ENCODE measurements at places on chromosomes 6 and 20. TPM values are rescaled to one million over a fixed set of nuclear protein-coding genes. Genes with fewer than 3 reads are reported as not detected.

Gene SNAI1
- polyA plus RNA-seq, result 4.0 TPM

Gene ZNF831
- polyA plus RNA-seq, result 0.99 TPM

Gene HEY2
- 12.3 TPM for polyA plus RNA-seq

Gene VSX1
- polyA plus RNA-seq, result 0.38 TPM

Gene HLA-DRA
- polyA plus RNA-seq, result 626 TPM

Gene WFDC10B
- 4.3 TPM for polyA plus RNA-seq

Gene CST5
- not detected for polyA plus RNA-seq

Gene ELOVL2
- polyA plus RNA-seq, result 26.7 TPM

Gene EPPIN
- 251 TPM for polyA plus RNA-seq

Gene RIPOR3
- polyA plus RNA-seq, result 11.3 TPM

Gene GNAS-AS1
- 1.1 TPM for polyA plus RNA-seq

- no peaks in the 10 kb centered on the region for H3K4me1 ChIP-seq
- H3K27me3 ChIP-seq, result no peaks in the 10 kb centered on the region
- DNase-seq, result no peak
- no peaks in the 10 kb centered on the region for H3K36me3 ChIP-seq
- no peak overlapping the region for H3K4me3 ChIP-seq
Measured at GRCh38 chr6:91042656-91043055, 455.8 kb upstream of the MAP3K7 start.

DNA sequence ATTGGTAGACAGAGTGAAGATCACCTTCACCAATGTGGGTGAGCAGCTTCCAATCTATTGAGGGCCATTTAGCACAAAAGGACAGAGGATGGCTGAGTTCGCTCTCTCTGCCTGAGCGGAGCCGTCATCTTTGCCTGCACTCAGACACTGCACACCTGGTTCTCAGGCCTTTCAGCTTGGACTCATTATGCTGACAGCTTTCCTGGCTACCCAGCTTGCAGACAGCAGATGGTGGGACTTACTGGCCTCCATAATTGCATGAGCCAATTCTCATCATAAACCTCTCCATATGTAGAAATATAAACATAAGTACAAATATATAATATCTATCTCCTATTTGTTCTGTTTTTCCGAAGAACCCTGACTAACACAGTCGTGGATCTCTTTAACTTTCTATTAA is 13.7 kb downstream of the TBXT start:
- H3K4me3 ChIP-seq, result no peak overlapping the region
- H3K27ac ChIP-seq, result no peak overlapping the region
- no peaks in the 10 kb centered on the region for H3K27me3 ChIP-seq
- no peaks in the 10 kb centered on the region for H3K4me1 ChIP-seq

DNA sequence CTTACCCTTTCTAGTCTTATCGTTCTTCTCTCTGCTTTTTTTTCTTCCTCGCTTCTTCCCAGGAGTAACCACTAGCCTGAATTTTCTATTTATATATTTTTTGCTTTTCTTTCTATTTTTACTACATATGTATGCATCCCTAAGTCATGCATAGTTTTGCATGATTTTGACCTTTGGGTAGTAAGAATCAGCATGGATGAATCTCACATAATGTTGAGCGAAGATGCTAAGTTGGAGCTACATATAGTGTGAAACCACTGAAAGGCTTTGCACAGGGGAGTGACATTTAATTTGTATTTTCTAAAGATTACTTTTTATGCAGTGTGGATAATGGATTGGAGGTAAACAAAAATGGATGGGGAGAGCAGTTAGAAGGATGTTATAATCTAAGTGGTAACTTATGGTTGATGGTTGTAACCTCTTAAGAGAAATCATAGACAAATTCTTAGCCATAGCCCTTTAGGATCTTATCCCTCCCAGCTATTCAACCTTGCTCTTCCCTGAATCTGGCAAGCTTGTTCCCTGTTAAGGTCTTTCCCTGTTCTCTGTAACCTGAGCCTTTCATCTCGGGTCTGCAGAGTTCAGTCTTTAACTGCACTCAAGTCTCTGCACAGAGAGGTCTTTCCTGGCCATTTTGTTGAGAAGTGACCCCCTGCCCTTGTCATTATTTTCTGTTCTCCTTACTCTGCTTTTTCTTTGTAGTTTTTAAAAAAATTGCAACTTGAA is 18.0 kb downstream of the PEX7 start:
- no peak overlapping the region for H3K27ac ChIP-seq
- no peak for DNase-seq
- peaks cover 4% of the 10 kb centered on the region for H3K4me1 ChIP-seq
- no peaks in the 10 kb centered on the region for H3K36me3 ChIP-seq
- no peaks in the 10 kb centered on the region for H3K27me3 ChIP-seq
- no peak overlapping the region for H3K4me3 ChIP-seq

GRCh38 chr20:20362774-20363433 is 5.0 kb upstream of the INSM1 start:
- H3K36me3 ChIP-seq, result no peaks in the 10 kb centered on the region
- DNase-seq, result no peak
- no peak overlapping the region for H3K27ac ChIP-seq
- no peaks in the 10 kb centered on the region for H3K27me3 ChIP-seq
- H3K4me3 ChIP-seq, result no peak overlapping the region

- no peak overlapping the region for H3K27ac ChIP-seq
- peaks cover 9% of the 10 kb centered on the region for H3K4me1 ChIP-seq
- no peak overlapping the region for H3K4me3 ChIP-seq
- no peaks in the 10 kb centered on the region for H3K27me3 ChIP-seq
Measured at GRCh38 chr20:59002874-59003399, 4.1 kb downstream of the CTSZ start.

DNA sequence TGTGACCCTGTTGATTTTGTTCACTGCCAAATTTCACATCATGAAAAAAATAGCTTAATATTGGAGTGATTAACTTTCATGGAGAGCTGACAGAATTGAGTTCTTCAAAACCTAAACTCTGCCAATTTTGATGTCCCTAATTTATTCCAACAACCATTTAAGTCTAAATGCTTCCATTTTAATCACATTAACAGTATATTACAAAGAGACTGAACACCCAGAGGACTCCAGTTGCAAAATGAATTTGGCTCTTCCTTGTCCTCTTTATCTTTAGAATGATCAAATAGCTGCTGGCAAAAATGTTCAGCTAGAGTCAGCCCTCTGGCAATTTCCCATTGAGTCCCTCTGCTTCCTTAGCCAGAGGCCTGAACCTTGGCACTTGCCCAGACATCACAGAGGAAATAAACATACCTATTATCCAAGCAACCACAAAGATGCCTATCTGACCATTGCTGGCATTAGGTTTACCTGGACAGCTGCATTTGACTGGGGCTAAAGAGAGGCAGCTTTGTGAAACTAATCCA is 299.0 kb upstream of the STXBP5 start:
- H3K27ac ChIP-seq, result no peak overlapping the region
- DNase-seq, result no peak
- H3K36me3 ChIP-seq, result no peaks in the 10 kb centered on the region
- no peak overlapping the region for H3K4me3 ChIP-seq
- H3K27me3 ChIP-seq, result no peaks in the 10 kb centered on the region

DNA sequence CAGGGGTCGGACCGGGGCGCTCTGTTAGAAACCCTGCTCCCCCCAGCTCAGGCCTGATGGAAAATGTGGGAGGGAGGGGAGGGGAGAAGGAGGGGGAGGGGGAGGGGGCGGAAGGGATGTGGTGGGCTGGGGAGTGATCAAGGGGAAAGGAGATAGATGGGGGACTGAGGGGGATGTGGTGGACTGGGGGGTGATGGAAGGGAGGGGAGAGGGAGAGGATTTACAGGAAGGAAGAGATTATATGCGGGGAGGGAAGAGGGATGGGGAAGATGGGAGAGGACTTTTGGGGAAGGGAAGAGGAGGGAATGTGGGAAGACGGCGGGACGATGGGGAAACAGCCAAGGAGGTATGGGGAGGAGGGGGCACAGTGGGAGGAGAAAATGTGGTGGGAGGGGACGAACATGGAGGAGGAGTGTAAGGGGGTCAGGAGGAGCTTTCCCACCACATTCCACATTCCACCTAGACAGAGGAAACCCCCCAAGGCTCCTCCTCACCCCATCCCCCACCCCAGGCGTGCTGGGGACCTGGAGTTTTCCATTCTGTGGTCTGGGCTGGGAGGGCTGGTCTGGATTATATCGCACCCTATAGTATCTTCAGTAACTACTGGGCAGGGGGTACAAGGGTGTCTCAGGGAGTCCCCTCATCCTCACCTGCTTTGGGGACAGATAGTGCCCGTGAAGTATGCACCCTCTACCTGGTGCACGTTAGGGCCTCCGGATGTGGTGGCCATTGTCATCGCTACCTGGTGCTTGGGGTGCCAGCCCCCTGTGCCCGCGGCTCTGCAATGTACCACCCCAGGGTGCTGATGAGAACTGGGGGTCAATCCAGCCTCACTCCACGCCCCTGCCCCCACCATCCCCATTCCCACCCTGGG is 578 bp upstream of the PTGIS start:
- H3K4me3 ChIP-seq, result peak overlapping the region; percentile 69
- peak overlapping the region; percentile 84 for H3K27ac ChIP-seq
- DNase-seq, result no peak
- H3K4me1 ChIP-seq, result peaks cover 18% of the 10 kb centered on the region

DNA sequence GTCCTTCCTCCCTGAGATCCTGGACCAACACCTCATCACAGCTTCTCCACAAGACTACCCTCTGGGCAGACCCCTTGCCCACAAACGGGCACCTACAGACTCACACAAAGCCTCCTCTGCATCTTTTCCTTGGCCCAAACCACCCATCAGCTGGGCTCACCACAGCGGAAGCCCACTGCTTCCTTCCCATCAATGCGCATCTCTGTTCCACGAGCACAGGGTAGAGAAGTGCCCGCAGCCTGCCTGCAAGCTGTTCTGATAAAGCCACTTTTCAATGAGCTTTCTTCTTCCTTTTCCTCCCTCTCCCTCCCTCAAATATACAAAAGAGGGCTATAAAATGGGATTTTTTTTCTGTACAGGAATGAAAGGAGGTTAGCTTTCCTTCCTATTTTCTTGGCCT is 111.2 kb downstream of the NFATC2 start:
- no peak overlapping the region for H3K27ac ChIP-seq
- H3K4me1 ChIP-seq, result peaks cover 18% of the 10 kb centered on the region
- no peaks in the 10 kb centered on the region for H3K27me3 ChIP-seq
- H3K4me3 ChIP-seq, result no peak overlapping the region
- H3K36me3 ChIP-seq, result no peaks in the 10 kb centered on the region
